B cell (primary cell): ENCODE measurements at places on chromosomes 3 and 15. TPM values are rescaled to one million over a fixed set of nuclear protein-coding genes. Genes with fewer than 3 reads are reported as not detected.

GADL1 gene
- polyA plus RNA-seq: not detected in 2 replicates

CD200 gene
- polyA plus RNA-seq: 49.9 and 53.6 TPM in 2 replicates

PROS1 gene
- 0.03 TPM in 1 of 2 replicates, not detected in the other for polyA plus RNA-seq

SLC15A2 gene
- polyA plus RNA-seq: 16.9 and 18.2 TPM in 2 replicates

TERC gene
- 1.3 and 1.5 TPM in 2 replicates for polyA plus RNA-seq

SLC38A3 gene
- polyA plus RNA-seq: 0.17 TPM in 1 of 2 replicates, not detected in the other

CLDN18 gene
- polyA plus RNA-seq: not detected in 2 replicates

CHST13 gene
- polyA plus RNA-seq: 0.07 and 0.09 TPM in 2 replicates

ATP2C1 gene
- polyA plus RNA-seq: 23.9 and 29.4 TPM in 2 replicates

CHRM5 gene
- polyA plus RNA-seq: not detected in 2 replicates

MELTF gene
- polyA plus RNA-seq: 0.07 and 0.13 TPM in 2 replicates

KNG1 gene
- polyA plus RNA-seq: not detected in 2 replicates
